ENCODE measurements at places on chromosomes 2 and 18.

DNA sequence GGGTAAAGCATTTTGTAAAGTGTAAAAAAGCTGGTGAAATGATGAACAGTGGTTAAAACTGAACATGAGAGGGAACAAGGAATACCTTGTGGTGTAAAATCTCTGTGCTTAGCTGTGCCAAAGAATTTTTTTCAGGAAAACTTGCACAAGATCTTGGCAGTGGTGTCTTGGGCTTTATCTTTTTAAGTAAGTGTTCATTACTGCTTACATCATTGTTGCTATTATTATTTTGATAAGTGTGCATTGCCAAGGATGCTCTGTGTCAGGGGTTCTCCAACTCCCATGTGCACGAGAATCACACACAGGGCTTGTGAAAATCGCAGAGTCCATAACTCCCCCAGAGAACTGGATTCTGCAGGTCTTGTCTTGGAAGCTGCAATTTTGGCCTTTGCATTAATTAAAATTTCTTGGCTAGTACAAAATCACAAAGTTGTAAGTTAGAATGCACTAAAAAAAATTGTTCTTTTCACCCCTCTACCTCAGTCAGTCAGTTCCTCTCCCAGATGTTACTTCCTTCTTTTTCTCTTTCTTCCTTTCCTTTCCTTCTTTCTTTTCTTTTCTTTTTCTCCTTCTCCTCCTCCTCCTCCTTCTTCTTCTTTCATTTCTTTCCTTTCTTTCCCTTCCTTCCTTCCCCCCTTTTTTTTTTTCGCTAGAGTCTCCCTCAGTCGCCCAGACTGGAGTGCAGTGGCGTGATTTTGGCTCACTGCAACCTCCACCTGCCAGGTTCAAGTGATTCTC, 37.8 kb downstream of the GATA6 start:
- DNase-seq: no peak

GRCh38 chr2:70360661-70361270, 58.9 kb upstream of the FAM136A start:
- no peak for DNase-seq

DNA sequence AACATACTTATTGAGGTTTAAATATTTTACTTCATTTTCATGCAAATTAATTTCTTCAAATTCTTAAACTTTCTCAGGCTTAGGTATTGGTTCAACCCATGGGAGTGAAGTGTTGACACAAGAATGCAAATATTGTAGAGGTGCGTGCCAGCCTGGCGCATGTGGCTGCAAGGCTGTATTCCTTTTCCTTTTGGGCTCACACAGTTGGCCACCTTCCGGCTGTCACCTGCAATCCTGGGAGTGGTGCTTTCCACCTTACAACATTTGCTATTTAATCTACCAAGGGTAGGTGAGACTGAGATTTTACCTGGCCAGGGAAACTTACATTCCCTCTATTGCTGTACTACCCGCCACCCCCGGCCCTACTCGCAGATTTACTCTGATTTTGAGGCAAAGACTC, 141.1 kb downstream of the DCC start:
- DNase-seq: no peak

- DNase-seq: no peak
Measured at GRCh38 chr2:20507166-20507692, 60.4 kb downstream of the RHOB start.

GRCh38 chr18:79509536-79509930, 113.8 kb downstream of the NFATC1 start:
- DNase-seq: no peak

GRCh38 chr18:33660696-33661310, 82.8 kb downstream of the ASXL3 start:
- no peak for DNase-seq

DNA sequence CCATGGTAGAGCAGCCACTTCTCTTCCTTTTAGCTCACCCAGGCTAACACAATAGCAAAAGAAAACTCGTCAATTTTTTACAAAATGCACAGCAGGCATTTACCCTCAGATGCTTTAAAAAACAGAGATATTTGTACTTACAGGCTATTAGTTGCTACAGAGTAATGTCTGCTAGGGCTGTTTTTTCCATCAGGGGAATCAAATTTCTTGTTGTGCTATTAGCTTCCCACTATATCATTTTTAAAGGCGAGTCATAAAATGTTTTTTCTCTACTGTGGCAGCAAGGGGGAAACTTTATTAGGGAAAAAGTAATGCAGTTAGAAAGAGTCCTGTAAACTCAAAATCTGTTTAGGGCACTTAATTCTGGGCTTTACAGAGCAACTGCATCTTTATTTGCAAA, 277.9 kb upstream of the THSD7B start:
- no peak for DNase-seq

GRCh38 chr2:217650716-217651360, 352.0 kb downstream of the TNS1 start:
- no peak for DNase-seq

DNA sequence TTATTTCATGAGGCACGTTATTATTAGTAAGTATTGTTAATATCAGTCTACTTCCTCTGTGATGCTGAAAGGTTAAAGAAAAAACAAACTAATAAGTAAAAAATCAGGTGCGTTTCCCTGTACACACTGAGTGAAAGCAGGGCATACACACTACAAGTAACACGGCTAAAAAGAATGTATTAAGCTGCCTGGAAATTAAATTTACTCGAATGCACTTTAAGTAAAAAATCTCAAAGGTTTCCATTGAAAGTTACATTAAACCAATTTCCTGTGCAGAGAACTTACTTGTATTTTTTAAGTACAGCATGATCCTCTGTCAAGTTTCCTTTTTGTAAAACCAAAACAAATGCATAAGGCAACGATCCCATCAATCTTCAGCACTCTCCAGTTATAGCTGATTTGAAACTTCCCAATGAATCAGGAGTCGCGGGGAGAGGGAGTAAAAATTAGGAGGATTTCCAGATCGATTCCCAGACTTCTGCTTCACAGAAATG, 633 bp downstream of the BCL2 start:
- no peak for DNase-seq

- no peak for DNase-seq
Measured at GRCh38 chr2:64745562-64745961, 91.8 kb upstream of the SERTAD2 start.

All from DMS 273 treated with DMSO at 0.1 percent for 48 hours (cell line).